Esophagus squamous epithelium (tissue), 5 donors: ENCODE measurements at places on chromosomes 12 and 14.

DNA sequence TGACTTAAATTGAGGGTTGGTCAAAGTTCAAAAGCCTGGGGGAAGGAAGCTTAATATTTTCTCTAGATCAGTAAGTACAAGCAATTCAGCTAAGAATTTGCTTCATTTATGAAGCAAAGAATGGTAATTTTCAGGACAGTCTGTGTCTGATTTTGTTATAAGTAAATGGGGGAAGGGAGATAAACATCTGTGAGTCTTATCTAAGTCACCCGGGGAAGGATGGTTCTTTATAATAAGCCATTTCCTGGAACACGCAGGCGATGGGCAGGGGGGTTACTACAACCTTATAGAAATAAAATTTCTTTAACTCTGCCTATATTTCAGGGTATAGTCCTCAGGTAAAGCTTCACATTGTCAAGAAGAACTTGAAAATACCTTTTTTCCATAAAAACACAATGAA is 42.9 kb downstream of the HELB start:
- DNase-seq: no peak

GRCh38 chr12:100706033-100706432 is 88.5 kb upstream of the ANO4 start:
- DNase-seq: no peak

DNA sequence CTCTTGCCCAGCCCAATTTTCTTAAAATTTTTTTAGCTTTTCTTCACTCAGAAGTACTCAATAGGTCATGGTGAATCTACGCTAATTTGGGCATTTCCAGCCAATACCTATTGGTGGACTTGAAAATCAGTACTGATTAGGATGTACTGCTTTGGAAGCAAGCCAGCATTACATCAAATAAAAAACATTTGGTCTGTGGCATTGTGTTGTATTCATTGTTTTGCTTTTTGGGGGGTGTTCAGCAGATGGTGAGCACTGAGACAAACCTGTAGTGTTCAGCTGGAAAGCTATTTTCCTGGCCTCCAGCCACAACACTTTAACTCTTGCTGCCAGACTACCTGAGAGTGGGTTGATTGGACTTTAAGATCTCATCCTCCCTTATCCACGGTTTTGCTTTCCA is 4.0 kb downstream of the MAPKAPK5 start:
- no peak for DNase-seq

DNA sequence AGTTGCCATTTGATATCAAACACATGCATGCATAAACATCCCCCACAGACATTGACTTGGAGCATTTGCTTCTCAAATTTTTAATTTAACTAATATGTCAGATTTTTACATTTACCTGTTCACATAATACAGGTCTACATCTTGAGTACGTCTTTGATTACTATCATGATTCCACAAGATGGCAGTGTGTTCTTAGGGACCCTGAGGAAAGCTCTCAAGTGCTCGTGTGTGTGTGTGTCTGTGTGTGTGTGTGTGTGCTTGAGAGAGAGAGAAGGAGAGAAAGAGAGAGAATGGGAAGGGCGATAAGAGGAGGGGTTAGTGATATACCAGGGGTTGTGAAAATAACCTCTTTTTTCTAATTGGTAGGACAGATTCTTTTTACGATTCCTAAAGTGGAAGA is 167.1 kb upstream of the OR4E1 start:
- no peak for DNase-seq

DNA sequence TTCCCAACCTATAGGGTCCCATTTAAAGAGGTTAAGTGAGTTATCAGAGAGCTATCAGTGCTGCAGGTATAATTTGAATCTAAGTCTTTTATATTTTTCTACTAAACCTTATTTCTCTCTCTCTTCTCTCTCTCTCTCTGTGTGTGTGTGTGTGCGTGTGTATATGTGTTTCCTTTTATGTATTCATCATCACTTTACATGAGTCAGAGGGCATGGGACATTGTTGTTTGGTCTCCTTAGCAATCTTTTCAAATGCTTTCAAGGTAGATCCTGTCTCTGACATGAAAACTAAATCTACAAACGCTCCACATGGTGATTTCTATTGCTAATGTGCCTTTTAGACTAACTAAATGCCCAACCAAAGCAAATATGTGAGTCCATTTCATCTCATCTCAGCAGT is 459.7 kb downstream of the BTG1 start:
- DNase-seq: no peak

- DNase-seq: no peak
These were observed 11.6 kb upstream of the CDH24 start for GRCh38 chr14:23068789-23069412.

GRCh38 chr14:98138666-98139065 is 1133.3 kb downstream of the BCL11B start:
- DNase-seq: no peak

DNA sequence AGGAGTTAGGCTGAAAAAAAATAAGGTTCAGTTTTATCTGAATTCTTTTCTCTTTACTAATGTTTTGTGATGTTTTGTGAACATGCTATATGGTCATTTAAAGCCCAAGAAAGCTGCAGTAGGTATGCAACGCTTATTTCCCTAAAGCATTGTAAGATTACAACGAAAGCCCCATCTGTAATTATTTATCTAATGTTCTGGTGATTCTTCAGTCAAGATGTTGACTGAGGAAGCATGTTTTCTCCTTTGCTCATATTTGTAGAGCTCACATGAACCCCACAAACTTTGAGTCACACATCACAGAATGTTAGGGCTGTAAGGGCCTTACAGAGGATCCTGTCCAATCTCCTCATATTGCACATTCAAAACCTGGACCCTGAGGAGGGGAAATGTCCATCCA is 3.2 kb upstream of the TUBA1C start:
- no peak for DNase-seq

- no peak for DNase-seq
These were observed 73.1 kb downstream of the ATXN7L3B start for GRCh38 chr12:74610711-74611110.

DNA sequence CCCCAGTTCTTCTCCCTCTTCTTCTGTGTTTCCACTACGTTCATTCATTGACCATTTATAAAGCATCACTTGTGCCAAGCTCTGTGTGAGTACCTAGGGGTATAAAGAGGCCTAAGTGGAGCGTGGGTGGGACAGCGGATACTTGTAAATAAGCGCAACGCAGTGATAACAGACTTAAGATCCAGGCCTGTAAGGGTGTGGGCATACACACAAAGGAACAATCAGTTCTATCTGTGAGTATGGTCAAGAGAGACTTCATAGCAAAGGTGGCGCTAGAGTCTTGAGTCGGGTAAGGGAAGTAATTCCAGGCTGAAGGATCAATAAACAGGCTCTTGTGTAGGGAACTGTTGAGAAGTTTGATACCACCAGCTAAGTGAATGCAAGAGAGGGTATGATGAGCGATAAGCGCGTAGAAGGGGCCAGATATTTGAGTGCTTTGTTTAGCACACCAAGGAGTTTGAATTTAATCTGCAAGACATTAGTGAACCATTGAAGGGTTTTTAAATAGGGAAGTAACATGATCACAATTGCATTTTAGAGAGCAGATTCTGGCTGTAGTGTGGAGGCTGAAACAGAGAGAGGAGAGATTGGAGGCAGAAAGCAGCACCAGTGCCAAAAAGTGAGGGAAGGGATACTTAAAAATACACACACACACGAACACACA is 1.0 kb upstream of the GXYLT1 start:
- no peak for DNase-seq

- DNase-seq: no peak
These were observed 318.4 kb downstream of the RAD51B start for GRCh38 chr14:68137704-68138619.

GRCh38 chr12:124543590-124544310 is 23.7 kb downstream of the NCOR2 start:
- DNase-seq: no peak

GRCh38 chr14:64779472-64779871 is 75.2 kb downstream of the PLEKHG3 start:
- DNase-seq: no peak

DNA sequence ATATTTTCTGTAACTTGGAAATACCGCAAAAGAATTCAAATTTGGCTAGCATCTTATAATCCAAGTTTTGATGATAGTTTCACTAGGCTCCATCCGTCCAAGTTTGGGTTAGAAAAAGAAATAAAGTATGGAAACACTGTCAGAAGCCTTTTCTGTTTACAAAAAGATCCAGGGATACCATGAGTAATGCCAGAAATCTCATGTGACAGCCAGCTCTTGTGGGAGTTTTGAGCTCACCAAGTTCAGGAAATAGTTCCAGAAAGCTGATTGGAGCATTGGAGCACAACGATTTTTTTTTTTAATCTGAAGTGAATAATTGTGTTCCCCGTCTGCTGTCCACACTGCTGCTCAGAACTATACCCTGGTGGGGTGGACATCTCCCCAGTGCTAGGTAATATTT is 229.7 kb upstream of the NPAS3 start:
- DNase-seq: no peak

DNA sequence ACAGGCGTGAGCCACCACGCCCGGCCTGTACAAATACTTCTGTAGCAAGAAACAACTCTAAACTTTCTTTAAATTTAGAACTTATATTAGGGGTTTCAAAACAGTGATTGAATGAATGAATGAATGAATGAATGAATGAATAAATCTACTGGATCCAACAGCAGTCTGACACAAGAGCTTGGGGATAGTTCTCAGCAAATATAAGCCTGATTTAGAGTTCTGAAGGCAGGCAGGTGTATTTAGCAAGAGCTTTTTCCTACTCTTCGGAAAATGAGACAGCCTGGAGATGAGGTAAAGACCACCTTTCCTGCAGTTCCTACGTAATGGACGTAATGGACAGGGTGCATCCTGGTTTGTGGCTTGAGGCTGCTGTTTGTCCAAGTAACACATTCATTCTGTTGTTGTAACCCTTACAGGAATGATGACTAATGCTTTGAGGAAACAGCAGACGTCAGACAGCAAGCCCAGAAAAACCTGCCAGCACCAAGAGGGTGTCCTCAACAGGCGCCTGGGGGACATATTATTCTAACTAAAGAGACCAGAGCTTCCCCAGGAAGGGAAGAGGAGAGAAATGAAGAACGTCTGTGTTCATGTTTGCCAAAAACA is 277.4 kb upstream of the SOX5 start:
- DNase-seq: no peak

DNA sequence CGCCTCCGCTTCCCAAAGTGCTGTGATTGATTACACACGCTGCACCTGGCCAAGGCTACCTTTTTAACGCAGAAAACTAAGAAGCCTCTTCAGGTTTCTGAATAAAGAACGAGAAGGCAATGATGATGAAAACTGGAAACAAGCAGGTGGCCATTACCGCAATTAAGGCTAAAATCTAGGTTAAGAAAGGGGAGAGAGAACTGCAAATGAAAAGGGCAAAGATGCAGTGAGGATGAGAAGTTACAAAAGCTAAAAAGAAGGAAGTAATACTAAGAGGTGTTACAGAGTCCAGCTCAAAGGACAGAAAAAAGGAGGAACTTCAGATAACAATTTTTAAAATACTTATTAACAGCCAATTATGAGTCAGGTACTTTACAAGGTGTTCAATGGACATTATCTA is 79.7 kb downstream of the DUSP16 start:
- no peak for DNase-seq

DNA sequence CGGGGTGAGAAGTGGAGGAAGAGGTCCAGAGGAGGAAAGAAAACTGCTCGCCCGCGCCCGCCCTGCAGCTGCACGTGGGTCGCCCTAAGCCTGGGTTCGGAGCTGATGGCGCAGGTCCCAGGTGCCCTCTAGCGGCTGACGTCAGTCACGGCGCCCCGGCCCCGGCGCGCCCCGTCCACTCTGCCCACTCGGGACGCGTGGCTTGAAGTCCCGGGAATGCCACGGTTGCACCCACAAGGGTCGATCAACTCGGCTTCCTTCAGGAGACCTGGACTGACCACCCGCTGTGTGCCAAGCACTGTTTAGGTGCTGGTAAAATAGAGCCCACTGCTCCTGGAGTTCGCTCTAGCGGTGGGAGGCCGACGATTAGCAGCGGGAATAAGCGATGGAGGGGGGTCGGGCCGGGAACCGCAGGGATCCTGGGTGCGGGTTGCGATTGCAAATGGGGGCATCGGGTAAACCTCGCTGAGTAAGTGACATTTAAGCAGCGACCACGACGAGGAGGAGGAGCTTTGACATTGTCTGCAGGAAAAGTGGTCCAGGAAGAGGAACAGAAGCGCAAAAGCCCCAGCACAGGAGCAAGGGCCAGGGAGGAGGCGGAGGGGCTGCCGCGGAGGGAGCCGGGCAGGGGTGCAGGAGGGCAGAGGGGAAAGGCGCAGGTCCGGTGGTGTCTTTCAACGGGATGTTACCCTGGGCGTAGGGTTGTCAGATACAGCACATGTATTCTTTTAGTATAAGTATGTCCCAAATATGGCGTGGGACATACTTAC is 5.1 kb upstream of the ZNF839 start:
- DNase-seq: no peak

- no peak for DNase-seq
These were observed 11.7 kb upstream of the CCDC177 start for GRCh38 chr14:69586404-69586803.

DNA sequence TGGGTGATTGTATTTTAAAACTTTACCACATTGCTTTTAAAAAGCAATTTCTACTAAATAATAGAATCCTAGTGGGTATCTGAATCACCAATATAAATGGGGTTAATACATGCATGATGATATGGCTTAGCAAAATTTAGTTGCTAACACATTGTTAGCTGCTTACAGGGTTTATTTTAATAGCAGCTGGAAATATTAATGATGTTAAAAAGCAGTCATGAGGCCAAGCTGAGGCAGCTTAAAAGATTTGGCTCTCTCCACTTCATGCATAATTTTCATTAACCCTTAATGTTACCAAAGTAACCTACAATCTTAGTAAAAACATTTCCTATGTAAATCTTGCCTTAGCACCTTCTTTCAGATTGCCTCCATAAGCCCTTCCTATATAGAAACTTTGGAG is 49.2 kb upstream of the CNOT2 start:
- DNase-seq: no peak

GRCh38 chr12:127987199-127987901 is 279.6 kb upstream of the TMEM132C start:
- DNase-seq: no peak

DNA sequence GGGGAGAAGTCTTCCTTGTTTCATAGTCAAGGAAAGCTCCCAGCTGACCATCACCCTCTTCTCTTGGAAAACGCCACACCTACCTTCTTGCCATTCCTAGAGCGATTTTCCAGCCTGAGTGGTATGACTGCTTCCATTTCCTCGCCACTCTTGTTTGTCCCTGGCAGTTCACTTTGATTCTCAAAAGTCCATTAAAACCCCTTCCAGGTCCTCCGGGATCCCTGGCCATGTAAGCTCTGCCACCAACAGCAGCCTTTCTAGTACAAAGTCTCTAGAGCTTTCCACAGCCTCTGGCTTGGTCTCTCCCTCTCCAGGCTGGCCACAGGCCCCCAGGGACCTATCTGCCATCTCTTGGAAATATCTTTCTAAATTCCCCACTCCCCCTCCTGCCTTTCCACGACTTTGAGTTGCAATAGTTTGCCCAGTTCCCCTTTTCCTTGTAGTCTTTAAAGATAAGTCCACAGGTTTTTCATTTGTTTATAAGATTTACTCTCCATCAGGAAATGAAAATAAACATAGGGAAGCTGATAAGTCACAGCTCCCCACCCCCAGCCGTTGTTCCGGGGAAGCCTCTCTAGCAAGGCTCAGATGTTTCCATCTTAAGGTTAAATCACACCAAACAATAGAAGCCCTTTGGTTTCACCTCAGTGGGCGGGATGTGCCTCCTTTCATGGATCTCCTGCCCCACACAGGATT is 42.9 kb upstream of the SINHCAF start:
- no peak for DNase-seq
